Nucleus accumbens (tissue), 56 donors: ENCODE measurements at places on chromosomes 6 and 20.

GRCh38 chr6:114989279-114989964 is 646.6 kb upstream of the HS3ST5 start:
- DNase-seq = no peak

DNA sequence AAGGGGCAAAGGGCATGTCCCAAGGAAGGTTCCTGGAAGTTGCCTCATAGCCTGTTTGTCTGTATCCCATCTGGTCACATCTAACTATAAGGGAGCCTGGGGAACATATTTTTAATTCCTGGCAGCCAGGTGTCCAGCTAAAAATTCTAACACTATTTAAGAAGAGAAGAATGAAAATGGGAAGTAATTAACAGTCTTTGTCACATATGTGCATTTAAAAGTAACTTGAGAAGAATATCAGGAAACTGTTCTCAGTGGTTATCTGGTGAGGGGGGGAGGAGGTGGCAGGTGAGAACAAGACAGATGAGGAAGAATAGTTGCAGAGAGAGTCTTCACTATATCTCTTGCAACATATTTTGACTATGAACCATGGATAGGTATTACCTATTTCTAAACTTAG is 75.5 kb upstream of the ELOVL5 start:
- DNase-seq = no peak

DNA sequence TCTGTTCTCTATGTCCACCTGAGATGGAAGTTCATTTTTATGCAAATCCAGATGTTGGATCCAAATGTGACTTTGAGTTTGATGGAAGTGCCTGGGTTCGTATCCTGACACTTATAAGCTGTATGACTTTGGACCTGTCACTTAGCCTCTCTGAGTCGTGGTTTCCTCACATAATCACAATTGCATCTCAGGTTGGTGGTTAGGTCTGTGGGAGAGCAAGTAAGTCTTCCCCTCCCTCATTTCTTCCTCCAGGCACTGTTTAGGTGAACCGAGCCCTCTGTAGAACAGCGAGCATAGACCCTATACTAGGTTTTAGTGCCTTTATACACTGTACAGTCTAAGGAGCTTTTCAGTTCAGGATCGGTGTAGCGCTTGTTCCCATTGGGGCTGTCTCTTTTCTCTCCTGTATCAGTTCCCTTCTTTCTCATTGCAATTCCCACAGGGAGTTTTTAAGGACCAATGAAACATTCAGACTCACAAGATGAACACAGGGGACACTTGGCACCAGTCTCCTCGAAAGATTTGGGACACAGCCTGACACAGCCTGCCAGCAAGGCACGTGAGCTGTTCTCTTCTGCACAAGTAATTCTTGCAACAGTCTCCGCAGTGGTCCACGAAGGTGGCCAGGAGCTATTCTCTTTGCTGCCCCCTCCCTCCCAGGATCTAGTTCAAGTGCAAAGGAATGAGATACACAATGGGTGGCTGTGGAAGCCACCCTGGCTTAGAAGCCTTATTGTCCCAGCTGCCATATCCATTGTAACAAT is 11.8 kb downstream of the TOX2 start:
- DNase-seq = no peak

GRCh38 chr6:99711302-99711701 is 104.7 kb downstream of the PRDM13 start:
- DNase-seq = no peak

GRCh38 chr20:24378661-24379483 is 90.6 kb upstream of the SYNDIG1 start:
- no peak for DNase-seq

DNA sequence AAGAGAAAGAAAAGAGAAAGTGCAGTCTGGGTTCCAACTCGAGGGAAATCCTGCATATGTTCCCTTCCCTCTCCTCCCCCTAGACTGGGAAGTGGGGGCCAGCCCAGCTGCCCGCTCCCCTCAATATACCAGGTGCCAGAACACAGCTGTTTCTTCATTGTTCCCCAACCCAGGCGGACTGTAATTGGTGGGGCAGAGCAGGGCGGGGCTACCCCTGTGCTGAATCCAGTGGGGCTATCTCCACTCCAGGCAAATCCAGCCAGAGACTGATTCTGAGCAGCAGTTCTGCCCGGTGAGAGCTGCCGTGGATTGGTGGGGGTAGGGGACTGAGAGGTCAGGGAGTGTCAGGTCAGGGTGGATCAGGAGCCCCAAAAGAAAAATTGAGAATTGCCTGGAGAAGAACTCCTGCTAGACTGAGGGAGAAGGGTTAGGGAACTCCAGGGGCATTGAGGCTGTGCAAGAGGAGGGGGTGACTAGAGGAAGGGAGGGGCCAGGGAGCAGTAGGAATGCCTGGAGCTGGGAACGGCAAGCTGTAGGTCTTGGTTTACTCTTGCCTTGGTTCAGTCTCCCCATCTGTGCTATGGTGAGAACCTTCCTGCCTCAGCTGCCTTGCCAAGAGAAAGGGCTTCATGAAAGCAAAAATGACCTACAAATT is at the start of gene MYMX:
MYMX (plus strand) TSS at position 250 of the 655 bp plus-strand sequence. CDS start 546 bp downstream, outside the sequence.
- no peak for DNase-seq

DNA sequence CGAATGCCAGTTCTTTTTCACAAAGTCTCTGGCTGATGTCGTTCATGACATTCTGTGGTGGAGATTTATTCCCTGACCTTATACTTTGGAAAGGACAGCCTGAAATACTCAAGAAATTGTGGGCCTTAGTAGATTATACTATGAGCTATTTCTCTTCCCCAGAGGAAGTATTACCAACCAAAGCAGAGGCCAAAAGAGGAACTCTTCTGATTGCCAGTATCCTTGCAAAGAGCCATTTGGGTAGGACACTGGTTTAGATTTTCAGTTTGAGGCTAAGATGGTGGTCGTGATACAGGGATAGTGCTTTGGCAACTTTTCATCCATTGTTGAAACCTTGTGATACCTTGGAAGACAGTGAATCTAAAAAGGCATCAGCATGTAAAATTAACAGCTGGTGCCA is 327.3 kb downstream of the HACE1 start:
- DNase-seq = no peak

DNA sequence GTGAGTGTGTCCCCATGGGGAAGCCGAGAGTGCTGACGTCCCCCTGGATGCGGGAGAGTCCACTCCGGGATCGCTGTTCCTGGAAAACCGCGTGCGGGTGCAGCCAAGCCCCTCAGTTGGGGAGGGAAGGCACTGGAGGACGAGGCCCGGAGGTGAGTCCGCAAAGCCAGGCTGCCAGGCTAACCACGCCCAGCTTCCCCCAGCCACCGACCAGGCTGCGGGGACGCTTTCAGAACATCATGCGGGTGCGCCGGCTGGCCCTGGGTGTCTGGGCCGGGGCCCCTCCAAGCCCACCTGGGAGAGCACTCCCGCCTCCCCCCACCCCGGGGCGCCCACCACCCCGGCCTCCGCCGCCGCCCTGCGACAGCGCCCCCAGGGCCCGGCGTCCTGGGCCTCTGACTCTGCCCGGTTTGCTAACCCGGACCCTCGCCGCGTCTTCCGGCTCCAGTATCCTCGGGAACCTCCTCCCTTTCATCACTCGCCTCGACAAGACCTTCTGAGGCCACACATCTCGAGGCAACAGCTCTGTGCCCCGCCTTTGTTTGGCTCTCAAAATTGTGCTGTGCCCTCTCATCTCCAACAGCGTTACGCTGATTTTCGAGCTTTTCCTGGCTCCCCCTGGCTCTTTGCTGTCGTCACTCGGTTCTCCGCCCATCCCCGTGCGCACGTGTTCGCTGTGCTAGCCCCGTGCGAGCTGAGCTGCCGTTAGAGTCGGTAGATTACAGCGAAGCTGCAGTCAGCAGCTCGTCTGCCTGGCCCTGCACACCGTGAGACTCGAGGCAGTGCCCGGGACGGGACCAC is 47.1 kb upstream of the ENTPD6 start:
- DNase-seq = peak; percentile 24

DNA sequence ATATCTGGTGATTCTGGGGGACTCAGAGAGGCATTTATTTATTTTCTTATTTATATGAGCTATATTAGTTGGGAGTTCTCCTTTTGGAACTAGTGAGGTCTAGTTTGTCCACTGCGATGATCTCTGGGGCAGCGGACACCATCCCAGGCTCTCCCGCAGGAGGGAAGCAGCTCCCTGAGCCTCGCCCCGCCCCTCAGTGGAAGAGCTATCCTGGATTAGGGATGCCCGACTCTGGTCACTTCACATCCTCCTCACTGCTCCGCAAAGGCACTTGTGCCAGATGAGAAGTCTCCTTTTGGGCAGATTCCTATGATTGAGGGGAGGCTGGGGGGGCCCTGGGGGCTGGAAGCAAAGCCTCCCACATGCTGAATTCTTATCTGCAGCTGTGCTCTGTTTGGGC is 3.6 kb upstream of the MAS1 start:
- no peak for DNase-seq

GRCh38 chr6:102015431-102015830 is 621.9 kb downstream of the GRIK2 start:
- no peak for DNase-seq

DNA sequence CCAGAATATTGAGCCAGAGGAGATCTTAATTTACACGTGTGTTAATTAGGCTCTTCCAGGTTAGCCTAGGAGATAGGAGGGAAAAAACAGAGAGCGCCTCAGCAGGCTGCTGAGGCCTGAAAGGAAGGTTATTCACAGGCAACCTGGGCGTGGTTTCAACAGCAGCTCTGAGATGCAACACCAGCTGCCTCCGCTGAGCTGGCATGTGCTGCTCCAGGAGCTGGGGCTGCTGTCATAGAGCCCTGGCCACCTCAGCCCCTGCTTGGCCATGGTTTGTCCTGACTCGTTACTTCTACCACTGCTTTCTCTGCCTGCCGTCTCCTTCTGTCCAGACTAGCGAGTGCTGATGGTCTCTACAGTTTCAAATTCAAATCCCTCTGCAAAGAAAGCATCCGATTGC is 32.4 kb upstream of the RPP40 start:
- DNase-seq = no peak

- DNase-seq = no peak
Observed at GRCh38 chr6:79422666-79423065, 114.6 kb downstream of the LCA5 start.

GRCh38 chr6:143125455-143125854 is 64.8 kb downstream of the AIG1 start:
- DNase-seq = no peak

DNA sequence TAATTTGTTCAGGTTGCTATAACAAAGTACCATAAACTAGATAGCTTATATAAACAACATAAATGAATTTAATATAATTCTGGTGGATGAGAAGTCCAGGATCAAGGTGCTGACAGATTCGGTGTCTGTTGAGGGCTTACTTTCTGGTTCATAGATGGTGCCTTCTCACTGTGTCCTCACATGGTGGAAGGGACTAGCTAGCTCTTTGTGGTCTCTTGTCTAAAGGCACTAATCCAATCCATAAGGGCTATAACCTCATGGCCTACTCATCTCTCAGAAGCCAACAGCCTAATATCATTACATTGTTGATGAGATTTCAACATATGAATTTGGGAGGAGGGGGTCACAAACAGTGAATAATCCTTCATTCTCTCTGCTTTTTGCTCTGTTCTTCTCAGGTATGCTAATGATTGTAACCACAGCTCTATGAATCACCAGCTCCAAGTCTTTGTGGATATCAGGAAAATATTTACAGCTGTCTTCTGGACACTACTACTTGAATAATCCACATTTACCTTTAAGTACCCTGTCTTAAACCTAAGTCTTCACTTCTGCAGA is 122.3 kb downstream of the NKAIN2 start:
- DNase-seq = no peak

DNA sequence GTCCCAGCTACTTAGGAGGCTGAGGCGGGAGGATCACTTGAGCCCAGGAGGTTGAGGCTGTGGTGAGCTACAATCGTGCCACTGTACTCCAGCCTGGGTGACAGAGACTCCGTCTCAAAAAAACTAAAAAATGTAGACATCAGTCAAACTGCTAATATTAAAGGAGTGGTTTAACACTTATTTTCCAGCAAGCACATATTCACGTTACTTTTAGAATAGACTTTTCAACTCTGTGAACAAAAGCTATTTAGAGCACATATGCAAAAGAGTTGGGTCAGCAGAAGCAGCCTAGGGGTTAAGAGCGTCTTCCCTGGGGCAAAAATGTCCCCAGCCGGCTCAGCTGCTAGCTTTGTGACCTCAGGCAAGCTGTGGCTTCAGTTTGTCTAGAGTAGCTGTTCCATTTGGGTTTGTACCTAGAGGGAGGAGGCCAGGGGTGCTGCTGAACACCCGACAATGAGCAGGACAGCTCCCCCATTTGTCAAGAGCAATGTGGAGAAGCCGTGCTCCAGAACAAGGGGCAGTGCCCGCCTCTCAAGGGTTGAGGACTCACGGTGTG is 62.5 kb upstream of the PTGIS start:
- no peak for DNase-seq

DNA sequence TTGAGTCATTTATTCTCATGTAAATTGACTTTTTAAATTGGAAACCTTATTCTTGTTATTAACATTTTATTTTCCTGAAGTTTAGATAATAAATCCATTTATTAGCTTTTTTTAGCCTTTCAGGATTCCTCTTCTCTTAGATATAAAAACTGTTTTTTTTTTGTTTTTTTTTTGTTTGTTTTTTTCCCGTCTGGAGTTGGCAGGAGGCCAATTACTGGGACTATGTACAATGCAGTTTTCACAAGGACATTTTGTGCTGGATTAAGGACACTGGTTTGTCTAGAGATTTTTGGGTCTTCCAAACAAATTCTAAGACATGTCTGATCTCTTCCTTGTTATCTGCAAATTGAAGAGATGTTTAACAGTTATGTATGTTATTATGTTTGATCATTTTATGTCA is 1.3 kb downstream of the BTNL2 start:
- no peak for DNase-seq

DNA sequence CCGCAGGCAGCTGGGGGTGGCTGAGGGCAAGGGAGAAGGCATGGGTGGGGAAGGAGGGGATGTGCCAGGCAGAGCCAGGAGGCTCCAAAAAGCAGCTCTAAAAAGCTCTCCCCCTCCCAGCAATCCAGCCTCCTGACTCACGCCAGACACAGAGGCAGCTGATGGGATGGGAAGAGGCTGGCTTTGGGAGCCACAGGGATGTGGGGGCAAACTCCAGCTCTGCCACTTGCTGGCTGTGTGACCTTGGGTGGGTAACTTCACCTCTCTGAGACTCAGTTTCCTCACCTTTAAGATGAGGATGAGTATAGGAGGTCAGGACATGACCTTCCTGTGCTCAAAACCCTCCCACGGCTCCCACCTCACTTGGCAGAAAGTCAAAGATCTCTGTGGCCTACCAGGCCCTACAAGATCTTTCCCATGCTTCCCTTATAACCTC is 148.9 kb downstream of the CEBPB start:
- DNase-seq = no peak

- no peak for DNase-seq
Observed at GRCh38 chr20:58228484-58229197, at the start of gene ANKRD60. ANKRD60 (minus strand) TSS chr20:58228653; CDS start chr20:58228653, 0 bp downstream.

DNA sequence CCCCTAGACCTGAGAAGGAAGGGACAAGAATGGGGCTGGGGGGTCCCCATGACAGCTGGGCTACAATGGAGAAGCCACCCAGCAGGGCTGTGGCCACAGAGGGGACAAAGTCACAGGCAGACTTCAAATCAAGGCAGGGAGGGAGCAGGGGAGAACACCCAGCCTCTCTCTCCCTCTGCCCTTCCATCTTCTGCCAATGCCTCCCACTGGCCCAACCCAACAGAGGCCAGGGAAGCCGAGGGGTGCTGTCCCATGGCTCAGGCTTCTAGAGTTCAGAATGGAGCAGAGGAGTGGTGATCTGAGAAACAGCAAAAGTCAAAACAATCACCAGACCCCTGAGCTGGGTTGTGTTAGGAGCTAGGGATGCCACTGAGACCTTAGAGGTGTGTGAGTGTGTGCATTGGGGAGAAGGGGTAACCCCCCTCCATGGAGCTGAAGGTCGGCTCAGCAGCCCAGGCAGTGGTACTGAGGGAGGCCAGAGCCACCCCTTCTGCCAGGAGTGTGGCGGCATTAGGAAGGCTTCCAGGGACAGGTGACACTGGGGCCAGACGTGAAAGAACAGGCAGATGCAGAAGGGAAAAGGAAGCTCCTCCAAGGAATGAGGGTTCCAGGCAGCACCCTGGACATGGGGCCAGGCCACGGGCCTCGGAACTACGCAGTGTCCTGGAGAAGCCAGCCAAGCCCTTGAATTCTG is 12.0 kb downstream of the GLP1R start:
- no peak for DNase-seq
